Renal cortical epithelial cell (primary cell): ENCODE measurements at places on chromosomes 3 and 15. TPM values are rescaled to one million over a fixed set of nuclear protein-coding genes. Genes with fewer than 3 reads are reported as not detected.

Gene ACKR2
- 2.9 and 16.8 TPM in 2 replicates for total RNA-seq

Gene B3GALNT1
- 26.6 and 32.7 TPM in 2 replicates for total RNA-seq

Gene ANKRD63
- 0.05 TPM in 1 of 2 replicates, not detected in the other for total RNA-seq

Gene UPK1B
- 1.9 and 33.7 TPM in 2 replicates for total RNA-seq

Gene ZNF774
- total RNA-seq: 2.4 and 3.9 TPM in 2 replicates

Gene TERC
- 16.7 and 685 TPM in 2 replicates for total RNA-seq

Gene STRC
- total RNA-seq: 0.05 TPM in 1 of 2 replicates, not detected in the other

Gene SLC2A2
- 0.35 and 13.0 TPM in 2 replicates for total RNA-seq

Gene SEMA3G
- total RNA-seq: 0.05 and 0.17 TPM in 2 replicates

Gene LRRIQ4
- total RNA-seq: 0.17 TPM in 1 of 2 replicates, not detected in the other

Gene CADPS
- total RNA-seq: not detected in 2 replicates

Gene LTF
- 1.7 and 299 TPM in 2 replicates for total RNA-seq

Gene TMEM207
- not detected in 2 replicates for total RNA-seq

Gene GPR149
- total RNA-seq: not detected in 2 replicates

Gene MYD88
- 22.7 and 28.7 TPM in 2 replicates for total RNA-seq

Gene CFAP91
- total RNA-seq: 0.52 and 5.0 TPM in 2 replicates

Gene TMEM108
- 0.25 TPM in 1 of 2 replicates, not detected in the other for total RNA-seq

Gene FBXL22
- 0.45 TPM in 1 of 2 replicates, not detected in the other for total RNA-seq

Gene MCTP2
- total RNA-seq: 14.8 and 26.6 TPM in 2 replicates

Gene SYNPR
- not detected in 2 replicates for total RNA-seq

Gene HEXA
- total RNA-seq: 48.4 and 64.6 TPM in 2 replicates

Gene ZMAT3
- total RNA-seq: 30.9 and 96.9 TPM in 2 replicates

Gene WNT5A
- 20.5 and 32.2 TPM in 2 replicates for total RNA-seq

Gene UNC13C
- under 0.01 TPM in 1 of 2 replicates, not detected in the other for total RNA-seq

Gene BCHE
- total RNA-seq: 1.9 and 3.5 TPM in 2 replicates

Gene SAMMSON
- not detected in 2 replicates for total RNA-seq

Gene OSTN
- total RNA-seq: not detected in 2 replicates

Gene INAFM2
- total RNA-seq: 11.5 and 13.5 TPM in 2 replicates

Gene SV2B
- under 0.01 and 0.52 TPM in 2 replicates for total RNA-seq

Gene NMD3
- 107 and 140 TPM in 2 replicates for total RNA-seq

Gene XCR1
- not detected in 2 replicates for total RNA-seq

Gene CCNB2
- total RNA-seq: 2.0 and 19.4 TPM in 2 replicates
